Large intestine (tissue), 12 donors: ENCODE measurements at places on chromosomes 11 and 22. TPM values are rescaled to one million over a fixed set of nuclear protein-coding genes. Genes with fewer than 3 reads are reported as not detected.

The IGSF9B gene
- polyA plus RNA-seq = 9.0 TPM

The OR8K1 gene
- not detected for polyA plus RNA-seq

The OR11H1 gene
- polyA plus RNA-seq = not detected

- no peak for DNase-seq
These were observed 887.0 kb downstream of the KCNA4 start for GRCh38 chr11:29129844-29130243.

DNA sequence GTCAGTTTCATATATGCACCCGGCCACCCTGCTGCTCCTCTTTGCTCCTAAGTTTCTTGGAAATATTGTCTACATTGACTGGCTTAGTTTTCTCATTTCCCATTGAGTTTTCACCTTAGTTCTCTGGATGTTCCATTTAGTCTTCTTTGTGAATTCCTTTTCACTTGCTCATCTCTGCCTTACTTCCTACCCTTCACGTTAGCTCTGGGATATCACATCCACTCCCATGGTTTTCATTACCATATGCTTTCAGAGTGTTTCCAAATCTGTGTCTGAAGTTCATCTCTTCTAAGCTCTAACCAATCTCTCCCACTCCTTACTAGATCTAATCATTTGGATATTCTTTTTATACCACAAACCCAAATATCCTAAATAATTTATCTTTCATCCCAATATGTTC lies 226.4 kb downstream of the FAM76B start:
- no peak for DNase-seq

DNA sequence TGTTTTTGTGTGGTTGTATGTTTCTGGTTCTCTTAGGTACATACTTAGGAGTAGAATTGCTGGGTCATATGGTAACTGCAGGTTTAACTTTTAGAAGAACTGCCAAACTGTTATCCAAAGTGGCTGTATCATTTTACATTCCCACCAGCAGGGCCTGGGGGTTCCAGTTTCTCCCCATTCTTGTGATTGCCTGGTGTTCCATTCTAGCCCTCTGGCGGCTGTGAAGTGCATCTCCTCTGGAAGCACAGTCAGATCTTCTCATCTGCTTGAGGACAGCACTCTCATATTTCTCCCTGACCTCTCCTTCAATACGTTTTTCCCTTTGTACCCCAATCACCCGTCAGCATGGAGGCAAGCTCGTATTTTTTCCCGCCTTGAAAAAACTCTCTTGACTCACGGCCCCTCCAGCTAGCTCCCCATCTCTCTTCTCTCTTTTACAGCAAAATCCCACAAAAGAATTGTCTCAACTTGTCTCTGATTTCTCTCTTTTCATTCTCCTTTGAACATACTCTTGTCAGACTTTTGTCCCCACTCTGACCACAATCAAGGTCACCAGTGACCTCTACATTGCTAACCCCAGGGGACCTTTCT lies 56.8 kb upstream of the THY1 start:
- DNase-seq = no peak

DNA sequence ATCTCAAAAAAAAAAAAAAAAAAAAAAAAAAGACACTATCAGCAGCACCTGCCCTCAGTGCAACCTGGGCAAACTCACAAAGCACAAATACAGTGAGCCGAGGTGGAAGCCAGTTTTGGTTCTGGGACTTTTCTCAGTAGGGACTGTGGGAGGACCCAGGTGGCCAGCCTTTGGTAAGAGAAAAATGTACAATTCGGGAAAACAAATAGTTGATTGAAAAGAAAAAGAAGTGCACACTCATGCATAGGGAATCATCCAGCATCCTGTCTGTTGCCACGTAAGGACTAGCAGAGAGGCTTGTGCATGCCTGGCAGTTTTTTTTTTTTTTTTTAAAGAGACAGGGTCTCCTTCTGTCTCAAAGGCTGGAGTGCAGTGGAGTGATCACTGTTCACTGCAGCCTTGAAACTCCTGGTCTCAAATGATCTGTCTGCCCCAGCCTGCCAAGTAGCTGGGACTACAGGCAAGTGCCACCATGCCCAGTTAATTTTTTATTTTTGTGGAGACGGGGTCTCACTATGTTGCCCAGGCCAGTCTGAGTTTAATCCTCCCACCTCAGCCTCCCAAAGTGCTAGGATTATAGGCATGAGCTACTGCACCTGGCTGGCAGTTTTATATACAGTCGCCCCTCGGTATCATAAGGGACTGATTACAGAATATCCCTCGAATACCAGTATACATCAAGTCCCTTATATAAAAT lies 36.7 kb downstream of the TPST2 start:
- no peak for DNase-seq

DNA sequence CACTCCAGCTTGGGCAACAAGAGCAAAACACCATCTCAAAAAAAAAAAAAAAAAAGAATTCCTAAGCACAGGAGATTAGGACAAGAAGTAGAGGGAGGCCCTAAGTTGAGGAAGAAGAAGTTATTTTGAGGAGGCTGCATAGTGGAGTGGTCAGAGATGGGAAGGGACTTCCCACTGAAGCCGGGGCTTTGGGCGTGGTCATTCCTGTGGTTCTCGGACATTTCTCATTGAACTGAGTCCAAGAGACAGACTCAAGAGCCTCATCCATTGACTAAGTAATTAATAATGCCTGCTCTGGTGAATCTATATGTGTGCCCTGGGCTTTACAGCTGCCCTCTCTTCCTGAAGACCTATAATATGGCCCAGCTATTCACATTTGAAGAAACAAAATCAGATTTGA lies 53.2 kb upstream of the FTH1 start:
- no peak for DNase-seq

DNA sequence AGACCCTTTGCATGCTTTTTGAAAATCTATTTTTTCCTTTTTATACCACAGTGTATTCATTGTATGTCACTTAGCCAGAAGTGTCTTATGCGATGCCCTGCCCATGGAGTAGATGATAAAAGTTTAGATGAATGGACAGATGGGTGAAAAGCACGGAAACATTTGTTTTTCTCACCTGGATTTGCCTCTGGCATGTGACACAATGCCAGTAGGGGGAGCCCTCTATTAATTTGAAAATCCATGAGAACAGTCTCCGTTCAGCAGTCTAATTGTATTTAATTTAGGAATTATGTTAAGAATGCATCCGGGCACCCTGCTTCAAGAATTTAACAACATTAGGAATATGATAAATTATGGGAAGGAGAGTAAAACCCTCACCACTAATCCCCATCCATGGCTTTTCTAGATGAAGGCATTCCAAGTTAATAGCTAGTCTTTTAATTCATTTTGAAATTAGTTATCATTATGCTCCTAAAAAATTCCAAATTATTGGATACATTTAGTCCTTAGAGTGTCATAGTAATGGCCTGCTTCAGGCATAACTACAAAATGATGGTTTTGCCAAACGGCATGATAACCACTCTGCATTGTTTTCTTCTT lies 55.3 kb upstream of the ALKBH3 start:
- no peak for DNase-seq
